ENCODE measurements at places on chromosomes 2 and 18.
A peak's percentile ranks its signal among the peaks of the same experiment; 100 is the strongest.

- DNase-seq = peak; percentile 37
These were observed 29.2 kb downstream of the DYTN start for GRCh38 chr2:206688990-206689389.

DNA sequence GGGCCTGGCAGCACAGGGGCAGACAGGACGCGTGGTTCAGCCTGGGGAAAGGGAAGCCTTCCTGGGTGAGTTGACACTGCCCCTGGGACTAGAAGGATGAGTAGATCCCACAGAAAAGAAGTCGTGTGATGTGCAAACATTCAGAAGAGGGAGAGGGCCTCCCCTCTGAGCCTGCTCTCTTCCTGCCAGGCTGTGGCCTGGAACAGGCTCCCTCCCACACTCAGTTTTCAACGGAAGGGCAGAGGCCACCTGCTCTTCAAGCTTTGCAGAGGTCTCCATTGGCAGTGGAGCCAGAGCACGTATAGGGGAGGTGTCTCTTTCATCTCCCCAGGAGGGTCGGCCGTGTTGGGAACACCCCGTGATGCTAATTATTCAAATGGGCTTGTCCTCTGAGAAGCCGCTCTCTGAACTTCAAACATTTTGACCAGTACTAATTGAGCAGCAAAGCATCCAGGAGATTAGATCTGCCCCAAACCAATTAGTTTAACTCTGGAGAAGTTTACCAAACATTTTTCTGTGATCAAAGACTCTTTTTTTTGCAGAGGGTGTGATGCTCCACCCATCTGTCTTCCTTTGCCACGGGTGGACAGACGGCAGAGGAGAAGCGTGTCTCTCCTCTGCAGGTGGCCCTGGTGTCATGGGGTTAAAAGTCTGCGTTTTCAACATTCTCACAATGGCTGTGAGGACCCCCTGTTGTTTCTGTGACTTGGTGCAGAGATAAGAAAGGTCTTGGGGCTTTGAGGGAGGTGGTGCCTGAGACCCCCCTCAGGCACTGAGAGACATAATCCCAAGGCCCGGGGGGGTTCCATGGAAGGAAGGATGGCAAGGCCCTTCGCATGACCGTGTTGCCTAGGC is 29.5 kb upstream of the ODC1 start:
- DNase-seq = no peak

DNA sequence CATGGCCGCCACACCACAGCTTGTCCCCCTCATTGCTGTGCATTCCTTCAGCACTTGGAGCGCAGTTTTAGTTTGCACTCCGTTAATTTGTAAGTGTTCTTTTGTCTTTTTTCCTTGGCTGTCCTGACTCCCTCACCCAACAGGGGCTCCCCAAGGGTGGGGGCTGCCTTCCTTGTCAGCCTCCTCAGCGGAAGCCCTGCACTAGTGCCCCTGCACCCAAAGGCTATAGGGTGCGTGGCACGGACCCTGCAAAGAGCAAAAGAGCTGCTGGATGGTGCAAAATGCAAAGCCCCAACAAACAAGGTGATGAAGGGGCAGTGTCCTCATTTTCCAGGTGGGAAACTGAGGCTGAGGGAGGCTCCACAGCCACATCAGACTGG is 46.8 kb downstream of the EMX1 start:
- no peak for DNase-seq

- DNase-seq = no peak
These were observed 58.7 kb upstream of the ZNF397 start for GRCh38 chr18:35182151-35182550.

DNA sequence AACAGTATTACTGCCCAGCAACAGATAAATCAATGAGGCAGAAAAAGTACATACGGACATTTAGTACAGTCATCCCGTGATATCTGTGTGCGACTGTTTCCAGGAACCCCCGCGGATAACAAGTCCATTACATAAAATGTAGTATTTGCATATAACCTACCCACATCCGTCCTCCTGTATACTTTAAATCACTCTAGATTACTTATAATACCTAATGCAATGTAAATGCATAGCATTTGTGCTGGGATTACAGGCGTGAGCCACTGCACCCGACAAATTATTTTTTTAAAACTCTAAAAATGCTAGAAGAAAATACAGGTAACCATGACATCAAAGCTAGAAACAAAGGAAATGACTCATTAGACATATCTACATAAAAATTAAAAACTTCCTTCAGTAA is 91.6 kb downstream of the FAM161A start:
- DNase-seq = no peak

GRCh38 chr2:180579388-180579787 is 401.0 kb upstream of the UBE2E3 start:
- no peak for DNase-seq

DNA sequence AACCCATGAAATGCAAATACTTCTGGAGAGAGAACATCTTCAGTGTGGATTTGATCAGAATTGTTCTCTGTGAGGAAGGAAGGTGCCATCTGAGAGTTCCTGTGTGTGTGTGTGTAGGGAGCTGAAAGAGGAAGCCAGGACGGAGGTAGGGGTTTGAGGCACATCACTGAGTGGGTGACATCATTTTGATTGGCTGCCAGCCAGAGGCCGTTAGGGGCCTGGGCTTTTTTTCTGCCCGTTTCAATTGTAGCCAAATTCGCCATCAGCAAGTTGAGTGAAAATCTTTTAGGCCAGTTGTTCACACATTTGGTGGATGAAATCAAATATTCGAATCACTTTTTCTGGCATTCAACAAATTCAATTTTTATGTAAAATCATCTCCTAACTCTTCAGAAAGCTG is 48.9 kb downstream of the TSN start:
- DNase-seq = no peak

DNA sequence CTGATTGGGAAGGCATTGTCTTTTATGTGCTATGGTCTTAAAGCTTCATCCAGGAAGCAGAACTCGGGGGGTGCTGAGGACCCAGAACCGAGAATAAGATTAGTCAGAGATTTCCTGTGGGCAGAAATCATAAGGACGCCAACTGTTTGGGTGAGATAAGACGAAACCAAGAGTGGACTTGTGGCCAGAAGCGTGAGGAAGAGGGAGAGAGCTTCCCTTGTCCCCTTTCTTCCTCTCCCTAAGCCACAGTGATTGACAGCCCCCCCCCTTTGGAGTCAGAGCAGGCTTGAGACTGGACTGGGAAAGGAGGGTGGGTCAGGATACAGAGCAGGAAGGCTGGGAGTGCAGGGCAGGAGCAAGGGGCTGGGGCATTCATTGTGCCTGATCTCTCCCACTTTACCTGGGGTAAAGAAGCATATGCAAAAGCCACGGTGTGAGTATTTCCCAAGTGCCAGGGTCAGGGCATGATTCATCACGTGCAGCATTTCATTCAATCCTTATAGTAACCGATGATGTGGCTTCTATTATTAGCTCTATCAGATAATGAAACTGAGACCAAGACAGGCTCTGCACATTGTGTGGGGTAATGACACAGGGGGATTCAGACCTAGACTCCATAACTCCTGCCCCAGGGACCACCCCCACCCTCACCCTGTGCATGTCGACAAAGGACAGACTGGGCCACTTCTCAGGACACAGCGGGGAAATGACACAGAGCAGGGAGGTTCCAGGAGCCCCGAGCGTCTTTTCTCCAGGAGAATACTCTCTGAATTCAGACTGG is 3.0 kb upstream of the IL1RN start:
- DNase-seq = no peak

DNA sequence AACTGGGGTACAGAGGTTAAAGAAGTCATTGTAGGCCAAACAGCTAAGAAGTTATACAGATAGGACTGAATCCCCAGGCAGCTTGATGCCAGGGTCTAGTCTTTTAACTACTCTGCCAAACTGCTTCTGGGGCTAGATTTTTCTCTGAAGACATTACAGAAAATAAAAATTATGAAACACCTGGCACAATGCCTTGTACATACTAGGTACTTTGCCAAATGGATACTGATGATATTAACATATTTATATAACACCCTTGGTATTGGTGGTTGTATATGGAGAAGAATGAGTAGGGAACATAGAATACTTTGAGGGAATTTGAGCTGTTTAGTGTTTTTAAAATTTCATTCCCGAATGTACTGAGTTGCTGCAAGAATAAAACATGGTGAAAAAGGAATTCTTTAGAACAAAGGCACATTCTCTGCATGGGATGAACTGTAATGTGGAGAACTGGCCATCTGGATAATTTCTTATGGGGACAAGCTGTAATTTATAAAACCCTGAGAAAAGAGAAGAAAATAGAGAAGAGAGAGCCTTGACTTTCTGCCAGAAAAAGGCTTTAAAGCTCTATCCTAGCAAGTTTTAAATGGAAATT is 210.9 kb upstream of the TMEM200C start:
- no peak for DNase-seq

GRCh38 chr2:240892925-240893324 is 3.0 kb downstream of the MAB21L4 start:
- DNase-seq = no peak

DNA sequence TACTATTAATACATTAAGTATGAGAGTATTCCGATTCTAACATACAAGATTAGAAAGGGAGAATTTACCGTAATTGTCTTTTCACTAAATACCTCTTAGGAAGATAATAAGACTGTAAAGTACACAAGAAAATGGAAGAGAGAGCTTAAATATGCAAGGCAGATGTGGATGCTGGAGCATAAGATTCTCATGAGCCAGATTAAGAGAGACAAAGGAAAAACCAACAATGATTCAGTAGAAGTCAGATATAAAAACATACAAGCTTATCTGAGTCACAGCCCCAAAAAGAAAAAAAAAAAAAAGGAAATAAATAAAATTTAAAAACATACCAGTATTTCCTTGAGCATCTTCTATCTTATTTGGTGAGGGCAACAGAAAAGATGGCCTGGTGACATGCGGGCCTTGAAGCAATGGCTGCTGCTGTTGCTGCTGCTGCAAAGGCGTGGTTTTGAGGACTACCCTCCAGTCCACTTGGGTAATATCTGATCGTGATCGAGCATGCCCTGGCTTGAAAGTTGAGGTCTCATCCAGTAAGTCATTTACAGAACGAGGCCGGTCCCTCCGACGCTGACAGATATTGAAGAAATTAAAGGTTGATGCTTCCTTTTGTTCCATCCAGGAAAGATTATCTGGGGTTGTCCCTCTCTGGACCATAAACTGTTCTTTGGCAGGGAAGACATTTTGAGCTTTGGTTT is 24.5 kb downstream of the PLEKHM3 start:
- DNase-seq = no peak

- no peak for DNase-seq
These were observed 10.8 kb upstream of the NAB1 start for GRCh38 chr2:190637903-190638618.

GRCh38 chr2:196399722-196400691 is 228.6 kb upstream of the STK17B start:
- no peak for DNase-seq

GRCh38 chr2:189022053-189022481 is 47.9 kb downstream of the COL3A1 start:
- DNase-seq = no peak

GRCh38 chr2:1986166-1986565 is 241.9 kb upstream of the PXDN start:
- no peak for DNase-seq

DNA sequence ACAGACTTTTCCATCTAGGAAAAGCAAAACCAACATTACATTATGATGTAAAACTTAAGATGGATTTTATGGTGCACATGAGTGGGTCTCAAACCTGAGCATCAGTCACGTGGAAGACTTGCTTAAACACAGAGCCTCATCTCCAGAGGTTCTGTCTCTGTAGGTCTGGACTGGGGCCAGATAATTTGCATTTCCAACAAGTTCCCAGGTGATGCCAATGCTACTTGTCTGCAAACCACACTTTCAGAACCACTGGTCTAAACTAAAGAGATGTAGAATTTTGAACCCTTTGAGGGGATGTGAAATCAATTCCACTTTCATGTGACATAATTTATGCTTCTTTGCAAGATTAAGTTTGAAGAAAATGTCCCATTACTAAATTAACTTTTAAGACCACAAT is 522.8 kb downstream of the MBD2 start:
- DNase-seq = no peak

DNA sequence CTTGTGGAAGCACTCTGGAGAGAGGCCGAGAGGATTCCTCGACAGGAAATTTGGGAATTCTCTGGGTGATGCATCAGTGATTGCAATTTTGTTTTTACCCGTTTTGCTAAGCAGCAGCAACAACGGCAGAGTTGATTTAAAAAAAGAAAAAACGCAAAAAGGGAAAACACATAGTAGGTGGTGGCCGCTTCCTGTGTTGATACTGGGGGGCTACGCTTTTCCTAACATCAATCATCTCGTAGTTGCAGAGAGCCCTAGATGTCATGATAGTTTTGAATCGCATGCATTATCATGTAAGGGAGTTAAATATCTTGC is 271 bp upstream of the RBM43 start:
- DNase-seq = no peak

- DNase-seq = no peak
These were observed 40.9 kb upstream of the MBP start for GRCh38 chr18:77173275-77174030.

DNA sequence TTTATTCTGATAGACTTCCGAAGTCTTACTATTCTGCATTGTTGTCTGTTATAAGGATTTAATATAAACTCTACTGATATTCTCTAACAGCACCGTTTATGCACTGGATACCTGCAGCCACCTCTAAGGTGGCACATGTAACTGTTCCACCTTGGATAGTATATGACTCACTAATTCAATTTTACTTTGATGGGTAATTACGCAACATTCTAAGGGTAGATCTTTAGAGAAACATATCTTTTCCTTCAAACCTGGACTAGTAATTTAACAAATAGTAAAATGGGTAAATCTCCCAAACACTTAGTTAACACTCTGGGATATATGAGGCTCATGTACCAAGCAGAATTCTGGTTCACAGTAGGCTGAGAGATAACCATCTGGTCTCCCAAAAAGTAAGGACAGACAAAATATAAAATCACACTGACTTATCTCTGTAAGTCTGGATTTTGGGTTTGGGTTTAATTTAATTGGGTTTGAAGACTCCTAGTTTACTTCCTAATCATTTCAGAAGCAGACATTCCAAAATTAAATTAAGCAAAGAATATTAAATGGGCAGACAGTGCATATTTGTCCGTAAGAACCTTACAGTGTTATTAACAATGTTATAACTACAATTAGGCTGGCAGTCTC is 414.8 kb downstream of the TGIF1 start:
- DNase-seq = no peak

DNA sequence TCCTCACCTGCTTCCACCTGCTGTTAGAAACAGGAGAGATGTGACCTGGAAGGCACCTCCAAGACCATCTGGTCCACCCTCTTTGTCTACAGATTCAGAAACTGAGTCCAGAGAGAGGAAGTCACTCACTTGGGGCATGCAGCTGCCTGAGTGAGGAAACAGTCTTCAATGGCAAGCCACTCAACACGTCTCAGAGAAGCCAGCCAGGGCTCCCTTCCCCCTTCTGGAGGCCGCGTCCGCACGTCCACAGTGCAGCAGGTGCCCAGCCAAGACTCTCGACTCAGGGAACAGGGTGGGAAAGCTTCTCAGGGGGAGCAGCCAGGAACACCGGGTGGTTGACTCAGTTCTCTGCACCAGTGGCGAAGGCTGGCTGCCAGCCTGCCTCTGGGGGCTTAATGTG is 201.7 kb downstream of the BCL11A start:
- DNase-seq = no peak

GRCh38 chr2:171013851-171014250 is 84.8 kb downstream of the GORASP2 start:
- DNase-seq = no peak

- DNase-seq = peak; percentile 11
These were observed 1375.4 kb upstream of the CELF4 start for GRCh38 chr18:38940863-38941531.

GRCh38 chr2:202749477-202749876 is 114.7 kb downstream of the FAM117B start:
- DNase-seq = no peak
